ENCODE measurements at places on chromosomes 12 and 14.

GRCh38 chr12:28591831-28592230, 401.6 kb downstream of the CCDC91 start:
- no peak for DNase-seq

- no peak for DNase-seq
Measured at GRCh38 chr12:115945491-115945885, 332.0 kb downstream of the MED13L start.

- DNase-seq = peak; percentile 96
Measured at GRCh38 chr12:57229634-57230380, at the start of gene SHMT2. Gene SHMT2, plus strand, starts transcription at chr12:57229711. Its CDS starts 68 bp downstream, at chr12:57229779.

DNA sequence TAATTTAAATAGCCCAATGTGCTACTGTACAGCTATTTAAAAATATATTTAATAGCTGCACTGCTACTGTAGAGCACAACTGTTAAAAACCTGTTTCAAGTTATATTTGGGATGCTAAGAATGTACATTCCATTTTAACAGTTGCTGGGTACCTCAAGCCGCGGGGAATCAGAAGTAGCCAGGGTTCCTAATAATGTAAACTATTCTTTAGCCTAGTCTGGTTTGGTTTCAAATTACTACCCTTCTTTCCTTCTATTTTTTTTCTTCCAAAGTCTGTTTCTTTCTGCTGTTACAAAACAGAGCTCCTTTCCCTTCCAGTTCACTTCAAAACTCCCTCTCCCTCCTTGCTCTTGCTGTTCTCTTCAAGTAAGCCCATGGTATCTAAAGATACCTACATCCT, 21.3 kb downstream of the SCAF11 start:
- no peak for DNase-seq

- no peak for DNase-seq
Measured at GRCh38 chr12:1857821-1858220, 37.5 kb downstream of the LRTM2 start.

- peak; percentile 48 for DNase-seq
Measured at GRCh38 chr14:49962621-49963020, 69.7 kb downstream of the ARF6 start.

- no peak for DNase-seq
Measured at GRCh38 chr12:89350630-89351488, 1.4 kb downstream of the DUSP6 start.

- no peak for DNase-seq
Measured at GRCh38 chr12:63963868-63964267, 119.4 kb downstream of the SRGAP1 start.

- no peak for DNase-seq
Measured at GRCh38 chr12:76220980-76221379, 127.2 kb downstream of the BBS10 start.

DNA sequence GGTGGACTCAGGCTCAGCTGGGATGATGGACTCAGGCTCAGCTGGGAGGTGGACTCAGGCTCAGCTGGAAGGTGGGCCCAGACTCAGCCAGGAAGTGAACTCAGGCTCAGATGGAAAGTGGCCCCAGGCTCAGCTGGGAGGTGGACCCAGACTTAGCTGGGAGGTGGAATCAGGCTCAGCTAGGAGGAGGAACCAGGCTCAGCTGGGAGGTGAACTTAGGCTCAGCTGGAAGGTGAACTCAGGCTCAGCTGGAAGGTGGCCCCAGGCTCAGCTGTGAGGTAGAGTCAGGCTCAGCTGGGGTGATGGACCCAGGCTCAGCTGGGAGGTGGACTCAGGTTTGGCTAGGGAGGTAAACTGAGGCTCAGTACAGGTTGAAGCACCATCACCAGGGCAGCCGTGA, 21.8 kb upstream of the C14orf180 start:
- DNase-seq = no peak

DNA sequence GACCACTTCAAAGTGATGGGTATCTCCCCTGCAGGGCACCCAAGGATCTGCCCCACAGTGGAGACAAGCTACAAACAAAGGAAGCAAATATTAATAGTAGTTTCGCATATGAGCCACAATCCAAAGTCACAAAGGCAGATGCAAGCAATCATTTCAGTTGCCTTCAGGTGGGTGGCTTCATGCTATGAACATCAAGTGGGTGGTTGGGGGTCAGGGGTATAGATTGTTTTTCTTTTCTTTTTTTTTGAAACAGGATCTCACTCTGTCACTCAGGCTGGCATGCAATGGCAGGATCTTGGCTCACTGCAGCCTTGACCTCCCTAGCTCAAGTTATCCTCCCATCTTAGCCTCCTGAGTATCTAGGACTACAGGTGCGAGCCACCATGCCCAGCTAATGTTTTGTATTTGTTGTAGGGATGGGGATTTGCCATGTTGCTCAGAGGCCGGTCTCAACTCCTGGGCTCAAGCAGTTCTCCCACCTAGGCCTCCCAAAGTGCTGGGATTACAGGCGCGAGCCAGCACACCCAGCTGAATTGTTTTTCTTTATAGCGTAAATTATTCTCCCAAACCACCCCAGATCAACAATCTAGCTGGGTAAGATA, 13.4 kb upstream of the NT5DC3 start:
- no peak for DNase-seq

DNA sequence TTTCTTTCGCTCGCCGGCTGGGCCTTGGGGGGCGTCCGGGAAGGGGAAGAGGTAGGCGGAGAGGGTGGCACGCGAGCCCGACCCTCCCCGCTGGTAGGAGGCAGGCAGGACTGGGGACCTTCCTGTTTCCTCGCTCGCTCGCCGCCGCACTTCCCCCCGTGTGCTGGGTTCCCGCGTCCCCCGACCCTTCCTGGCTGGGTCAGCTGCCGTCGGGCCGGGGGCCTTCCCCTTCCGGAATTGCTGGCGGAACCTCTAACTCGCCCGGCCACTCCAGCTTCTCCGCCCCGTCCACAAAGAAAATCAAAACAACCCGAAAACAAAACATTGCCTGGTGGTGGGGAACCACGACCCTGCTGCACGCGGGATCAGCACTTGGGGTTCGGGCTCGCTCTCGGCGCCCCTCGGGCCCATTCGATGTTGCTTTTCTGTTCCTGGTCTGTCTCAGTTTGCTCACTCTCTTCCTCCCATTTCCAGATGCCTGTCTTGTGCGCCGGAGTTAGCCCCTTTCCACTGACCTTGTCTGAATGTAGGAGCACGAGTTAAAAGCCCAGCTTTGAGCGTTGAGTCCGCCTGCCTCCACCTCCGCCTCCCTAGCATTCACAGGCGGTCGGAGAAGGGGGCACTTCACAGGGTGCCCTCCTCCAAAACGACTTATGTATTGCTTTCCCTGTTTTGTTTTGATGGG, 581 bp downstream of the PAPOLA start:
- peak; percentile 37 for DNase-seq

DNA sequence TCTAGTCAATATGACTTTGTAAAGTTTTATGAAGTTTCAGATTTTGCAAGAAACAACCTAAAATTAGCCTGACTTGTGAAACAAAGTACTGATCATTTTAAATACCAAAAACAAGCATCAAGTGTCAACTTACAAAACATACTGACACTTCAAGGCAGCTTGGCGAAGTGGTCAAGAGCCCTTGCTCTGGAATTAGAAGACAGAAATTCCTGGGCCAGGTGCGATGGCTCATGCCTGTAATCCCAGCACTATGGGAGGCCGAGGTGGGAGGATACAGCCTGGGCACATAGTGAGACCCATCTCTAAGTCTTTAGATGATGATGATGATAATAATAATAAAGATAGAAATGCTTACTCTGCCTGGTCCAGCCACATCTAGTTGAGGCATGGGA, 45.4 kb upstream of the NR2C1 start:
- no peak for DNase-seq

All from hematopoietic multipotent progenitor cell treated with erythropoietin and hydrocortisone succinate and interleukin-3 and kit ligand, for 15 days (in vitro differentiated cells).